ENCODE measurements at places on chromosomes 3 and 15.

- no peak for DNase-seq
Measured at GRCh38 chr15:88430051-88430450, 37.1 kb downstream of the MRPL46 start.

GRCh38 chr15:80604583-80605575 lies 90.2 kb upstream of the ABHD17C start:
- DNase-seq = no peak

- no peak for DNase-seq
Measured at GRCh38 chr15:99016680-99017321, 9.2 kb upstream of the PGPEP1L start.

- DNase-seq = no peak
Measured at GRCh38 chr3:30538791-30539190, 67.6 kb upstream of the TGFBR2 start.

- DNase-seq = no peak
Measured at GRCh38 chr3:102979191-102979590, 544.4 kb downstream of the ZPLD1 start.

- no peak for DNase-seq
Measured at GRCh38 chr3:99872923-99873254, 55.2 kb downstream of the CMSS1 start.

- DNase-seq = no peak
Measured at GRCh38 chr3:32498992-32499391, 3.7 kb downstream of the CMTM6 start.

- DNase-seq = no peak
Measured at GRCh38 chr3:67610458-67610857, 44.0 kb downstream of the SUCLG2 start.

DNA sequence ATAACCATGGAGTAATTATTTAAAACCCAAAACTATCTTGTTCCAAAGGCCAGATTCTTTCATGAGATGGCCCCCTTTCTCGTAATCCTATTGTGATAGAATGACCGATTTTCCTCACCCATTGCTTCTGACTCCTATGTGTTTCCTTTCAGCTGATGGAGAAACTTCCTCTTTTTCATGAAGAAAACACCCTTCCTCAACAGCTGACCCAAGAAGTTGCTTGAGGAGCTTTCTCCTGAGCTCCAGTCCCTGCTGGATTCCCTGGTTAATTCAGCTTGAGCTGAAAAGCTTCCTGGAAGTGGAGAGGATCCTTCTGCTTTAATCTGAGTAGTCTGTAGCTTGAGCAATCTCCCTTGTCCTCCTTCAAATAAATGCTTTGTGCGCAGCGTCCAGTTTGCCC lies 75.0 kb downstream of the BFSP2 start:
- DNase-seq = no peak
